A549 treated with ZK216348 at 1 μM for 4 hours (cell line): ENCODE measurements at places on chromosomes 5 and 9. TPM values are rescaled to one million over a fixed set of nuclear protein-coding genes. Genes with fewer than 3 reads are reported as not detected.

RNF208 gene
- total RNA-seq = 0.79 to 2.6 TPM (median 2.0 TPM) in 5 replicates

PCDHA9 gene
- 0.04 TPM in 1 of 5 replicates, not detected in the others for total RNA-seq

PKN3 gene
- 12.3 to 20.6 TPM (median 18.0 TPM) in 5 replicates for total RNA-seq

SLC25A51 gene
- total RNA-seq = 16.9 to 21.0 TPM (median 18.4 TPM) in 5 replicates

HTR4 gene
- total RNA-seq = not detected in 5 replicates

TLX3 gene
- not detected in 5 replicates for total RNA-seq

C9orf153 gene
- 0.14 to 0.46 TPM (median 0.35 TPM) in 4 of 5 replicates, not detected in the other for total RNA-seq

C8G gene
- total RNA-seq = 0.56 to 2.0 TPM (median 1.1 TPM) in 4 of 5 replicates, not detected in the other

INSL6 gene
- not detected in 5 replicates for total RNA-seq

GRM6 gene
- total RNA-seq = not detected in 5 replicates

DBH gene
- not detected in 5 replicates for total RNA-seq

CCDC180 gene
- 0.26 to 1.1 TPM (median 0.81 TPM) in 5 replicates for total RNA-seq
